Type B pancreatic cell (in vitro differentiated cells): ENCODE measurements at places on chromosomes 16 and 17. TPM values are rescaled to one million over a fixed set of nuclear protein-coding genes. Genes with fewer than 3 reads are reported as not detected.
A peak's percentile ranks its signal among the peaks of the same experiment; 100 is the strongest.

Gene BRCA1
- 19.4 and 38.9 TPM in 2 replicates for total RNA-seq

- no peak overlapping the region for H3K27ac ChIP-seq
- H3K36me3 ChIP-seq = no peaks in the 10 kb centered on the region
- no peak for DNase-seq
- H3K4me1 ChIP-seq = peaks cover 19% of the 10 kb centered on the region
- H3K27me3 ChIP-seq = no peaks in the 10 kb centered on the region
These were observed 56.3 kb downstream of the COX10 start for GRCh38 chr17:14125518-14126137.

Gene TLCD2
- total RNA-seq = 4.0 and 4.3 TPM in 2 replicates

GRCh38 chr16:19994466-19995170, 79.1 kb downstream of the GPR139 start:
- no peak for DNase-seq
- no peak overlapping the region for H3K4me3 ChIP-seq
- H3K27me3 ChIP-seq = peaks cover 30% of the 10 kb centered on the region
- no peaks in the 10 kb centered on the region for H3K4me1 ChIP-seq

Gene USH1G
- total RNA-seq = 0.56 and 1.4 TPM in 2 replicates

GRCh38 chr17:66152756-66153155, 39.2 kb downstream of the CEP112 start:
- H3K36me3 ChIP-seq = peaks cover 12% of the 10 kb centered on the region
- H3K27me3 ChIP-seq = no peaks in the 10 kb centered on the region
- H3K4me1 ChIP-seq = no peaks in the 10 kb centered on the region
- H3K27ac ChIP-seq = no peak overlapping the region
- no peak overlapping the region for H3K4me3 ChIP-seq
- DNase-seq = no peak

Gene KAT7
- total RNA-seq = 49.0 and 64.0 TPM in 2 replicates

DNA sequence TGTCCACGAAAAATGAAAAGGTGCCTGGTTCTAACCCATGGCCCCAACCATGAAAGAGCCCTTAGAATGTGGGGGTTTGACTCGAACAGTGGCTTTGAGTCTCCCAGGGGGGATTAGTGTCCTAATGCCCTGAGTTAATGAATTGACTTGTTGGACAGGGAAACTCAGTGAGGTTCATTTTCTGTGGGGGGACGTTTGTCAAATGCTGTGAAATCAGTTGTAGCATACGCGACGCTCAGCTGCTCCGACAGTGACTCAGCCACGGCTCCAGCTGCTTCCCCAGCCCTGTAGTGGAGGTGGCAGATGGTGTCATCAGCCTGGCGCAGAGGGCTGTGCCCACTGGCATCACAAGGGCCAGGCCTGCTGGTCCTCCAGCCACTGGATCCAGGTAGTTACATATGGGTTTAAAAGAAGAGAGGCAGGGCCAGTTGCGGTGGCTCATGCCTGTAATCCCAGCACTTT, 3.9 kb upstream of the TMEM235 start:
- H3K4me3 ChIP-seq = no peak overlapping the region
- peaks cover 28% of the 10 kb centered on the region for H3K27me3 ChIP-seq
- H3K27ac ChIP-seq = no peak overlapping the region

Gene CPHXL2
- not detected in 2 replicates for total RNA-seq

- H3K27me3 ChIP-seq = no peaks in the 10 kb centered on the region
- H3K36me3 ChIP-seq = peaks cover 11% of the 10 kb centered on the region
- no peak overlapping the region for H3K27ac ChIP-seq
- no peak overlapping the region for H3K4me3 ChIP-seq
These were observed 68.3 kb upstream of the BCAR1 start for GRCh38 chr16:75319513-75320411.

Gene PARN
- total RNA-seq = 26.1 and 29.2 TPM in 2 replicates

- no peak for DNase-seq
- no peaks in the 10 kb centered on the region for H3K36me3 ChIP-seq
- H3K27ac ChIP-seq = no peak overlapping the region
These were observed 96.0 kb downstream of the YPEL2 start for GRCh38 chr17:59427425-59427921.

Gene PTX4
- total RNA-seq = not detected in 2 replicates

DNA sequence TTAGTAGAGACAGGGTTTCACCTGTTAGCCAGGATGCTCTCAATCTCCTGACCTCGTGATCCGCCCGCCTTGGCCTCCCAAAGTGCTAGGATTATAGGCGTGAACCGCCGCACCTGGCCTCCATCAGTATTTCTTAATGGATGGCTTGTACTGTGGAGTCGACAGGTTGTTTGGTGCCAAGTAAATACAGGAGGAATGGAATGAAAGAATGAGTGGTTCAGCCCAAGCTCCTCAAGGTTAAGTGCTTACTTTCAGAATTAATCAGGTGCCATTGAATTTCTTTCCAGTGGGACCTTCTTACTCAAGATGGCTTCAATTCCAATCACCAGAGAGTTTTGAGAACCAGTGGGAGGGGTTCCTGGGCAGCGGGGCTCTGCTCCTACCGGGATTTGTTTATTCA, 25.0 kb downstream of the ALOX15 start:
- no peak overlapping the region for H3K27ac ChIP-seq
- peaks cover 20% of the 10 kb centered on the region for H3K4me1 ChIP-seq
- DNase-seq = no peak
- no peaks in the 10 kb centered on the region for H3K36me3 ChIP-seq
- H3K27me3 ChIP-seq = no peaks in the 10 kb centered on the region

Gene GCGR
- 1.2 and 1.7 TPM in 2 replicates for total RNA-seq

- H3K4me1 ChIP-seq = peaks cover 18% of the 10 kb centered on the region
- no peaks in the 10 kb centered on the region for H3K36me3 ChIP-seq
- H3K27me3 ChIP-seq = peaks cover 4% of the 10 kb centered on the region
- H3K27ac ChIP-seq = peak overlapping the region; percentile 97
These were observed 2.8 kb upstream of the UBTF start for GRCh38 chr17:44222112-44222869.

GRCh38 chr16:53191413-53191812, 136.6 kb downstream of the CHD9 start:
- peaks cover 6% of the 10 kb centered on the region for H3K36me3 ChIP-seq
- no peak overlapping the region for H3K4me3 ChIP-seq
- DNase-seq = no peak

Gene TOP2A
- 65.8 and 248 TPM in 2 replicates for total RNA-seq

DNA sequence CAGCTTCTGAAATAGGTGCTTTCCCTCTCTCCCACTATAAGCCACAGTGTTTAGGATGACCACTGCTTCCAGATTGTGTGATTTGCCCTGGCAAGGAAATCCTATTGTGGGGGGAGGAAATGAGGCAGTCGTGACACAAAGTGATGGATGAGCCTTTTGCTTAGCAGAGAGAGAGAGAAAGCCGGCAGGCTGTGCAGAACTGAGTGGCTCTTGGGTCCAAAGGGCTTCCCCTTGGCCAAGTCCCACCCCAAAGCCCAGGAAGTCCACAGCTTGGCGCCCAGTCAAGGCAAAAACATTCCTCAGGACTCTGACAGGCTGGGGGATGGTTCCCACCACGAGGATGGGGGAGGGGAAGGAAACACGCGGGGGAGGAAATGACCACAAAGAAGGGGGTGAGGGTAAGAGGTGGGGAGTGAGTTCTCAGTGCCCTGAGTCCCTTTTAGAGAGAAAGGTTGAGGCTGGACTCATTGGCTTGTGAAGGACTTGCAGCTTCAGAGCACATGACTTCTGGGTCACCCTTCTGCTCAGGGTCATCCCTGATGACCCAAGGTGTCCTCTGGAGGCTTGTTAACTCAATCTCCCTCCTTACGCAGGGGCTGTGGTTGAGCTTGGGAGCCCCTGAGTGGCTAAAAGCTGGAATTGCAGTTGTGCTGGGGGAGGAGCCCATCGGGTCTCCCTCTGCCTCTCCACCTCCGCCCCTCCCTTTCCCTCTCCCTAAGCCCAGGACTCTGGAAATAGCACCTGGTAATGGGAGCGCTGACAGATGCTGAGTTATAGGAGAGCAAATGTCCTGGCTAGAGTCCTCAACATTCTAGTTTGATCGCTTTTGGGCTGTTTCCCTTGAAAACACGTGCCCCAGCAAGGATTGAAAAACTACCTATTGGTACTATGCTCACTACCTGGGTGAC, 10.3 kb upstream of the MSL1 start:
- no peaks in the 10 kb centered on the region for H3K27me3 ChIP-seq
- DNase-seq = no peak
- peak overlapping the region; percentile 93 for H3K27ac ChIP-seq
- peaks cover 79% of the 10 kb centered on the region for H3K4me1 ChIP-seq
- no peaks in the 10 kb centered on the region for H3K36me3 ChIP-seq

GRCh38 chr16:49330562-49331201, 42.9 kb upstream of the C16orf78 start:
- no peak overlapping the region for H3K4me3 ChIP-seq
- H3K4me1 ChIP-seq = no peaks in the 10 kb centered on the region
- H3K36me3 ChIP-seq = no peaks in the 10 kb centered on the region
- H3K27me3 ChIP-seq = peaks cover 34% of the 10 kb centered on the region
- peak; percentile 39 for DNase-seq
